ENCODE measurements at places on chromosomes 7 and 10. TPM values are rescaled to one million over a fixed set of nuclear protein-coding genes. Genes with fewer than 3 reads are reported as not detected.

- H3K4me3 ChIP-seq, result no peak overlapping the region
- no peaks in the 10 kb centered on the region for H3K27me3 ChIP-seq
- peak overlapping the region; percentile 68 for H3K27ac ChIP-seq
- peaks cover 3% of the 10 kb centered on the region for H3K36me3 ChIP-seq
These were observed 16.9 kb downstream of the SVIL start for GRCh38 chr10:29617880-29618340.

- no peaks in the 10 kb centered on the region for H3K27me3 ChIP-seq
- peaks cover 25% of the 10 kb centered on the region for H3K4me1 ChIP-seq
- DNase-seq, result no peak
- H3K36me3 ChIP-seq, result no peaks in the 10 kb centered on the region
- H3K4me3 ChIP-seq, result no peak overlapping the region
- no peak overlapping the region for H3K27ac ChIP-seq
These were observed 67.0 kb downstream of the GSAP start for GRCh38 chr7:77349141-77349540.

DNA sequence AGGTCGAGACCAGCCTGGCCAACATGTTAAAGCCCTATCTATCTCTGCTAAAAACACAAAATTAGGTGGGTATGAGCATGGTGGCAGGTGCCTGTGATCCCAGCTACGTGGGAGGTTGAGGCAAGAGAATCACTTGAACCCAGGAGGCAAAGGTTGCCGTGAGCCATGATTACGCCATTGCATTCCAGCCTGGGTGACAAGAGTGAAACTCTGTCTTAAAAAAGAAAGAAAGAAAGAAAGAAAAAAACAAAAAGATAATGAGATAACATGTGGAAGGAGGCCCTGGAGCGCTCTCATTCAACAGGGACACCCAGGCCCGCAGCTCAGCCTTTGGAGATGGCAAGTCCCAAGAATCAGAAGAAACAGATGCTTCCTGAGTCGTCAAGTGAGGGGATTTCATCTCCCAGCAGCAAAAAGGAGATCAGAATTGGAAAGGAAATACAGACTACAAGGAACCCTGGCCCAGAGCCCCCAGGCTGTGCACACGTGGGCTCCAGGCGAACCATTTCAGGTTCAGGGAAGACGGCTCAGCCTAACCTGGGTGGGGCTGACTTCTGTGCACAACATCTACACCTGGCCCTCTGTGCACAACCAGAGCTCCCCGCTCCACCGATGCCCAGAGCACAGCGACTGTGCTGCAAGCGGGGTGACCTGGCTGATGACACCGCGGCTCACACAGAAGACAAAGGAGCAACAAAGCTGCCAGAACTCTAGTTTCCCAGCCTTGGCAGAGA is 33.3 kb downstream of the GNA12 start:
- H3K4me3 ChIP-seq, result no peak overlapping the region
- peaks cover 3% of the 10 kb centered on the region for H3K36me3 ChIP-seq
- H3K4me1 ChIP-seq, result peaks cover 91% of the 10 kb centered on the region
- DNase-seq, result no peak
- no peaks in the 10 kb centered on the region for H3K27me3 ChIP-seq
- H3K27ac ChIP-seq, result peak overlapping the region; percentile 89

- H3K36me3 ChIP-seq, result no peaks in the 10 kb centered on the region
- peaks cover 11% of the 10 kb centered on the region for H3K4me1 ChIP-seq
- H3K27me3 ChIP-seq, result peaks cover 60% of the 10 kb centered on the region
- no peak overlapping the region for H3K27ac ChIP-seq
These were observed 11.6 kb downstream of the PDZD7 start for GRCh38 chr10:101019440-101019703.

DNA sequence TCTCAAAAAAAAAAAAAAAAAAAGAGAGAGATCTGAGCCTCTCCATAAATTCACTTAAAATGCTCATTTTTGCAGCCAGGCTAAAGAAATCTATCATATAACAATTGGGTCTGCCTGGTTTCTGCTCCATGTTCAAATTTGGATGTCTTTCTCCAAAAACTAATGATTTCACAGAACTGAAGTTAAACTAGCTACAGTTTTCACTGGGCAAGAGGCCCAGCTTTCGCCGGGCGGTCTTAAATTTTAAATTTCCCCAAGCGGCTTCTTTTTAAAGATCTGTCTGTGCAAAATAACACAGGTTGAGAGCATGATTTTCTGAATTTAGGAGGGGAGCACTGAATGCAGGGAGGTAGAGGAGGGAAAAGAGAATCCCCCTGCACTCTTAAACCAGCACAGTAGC is 603.4 kb downstream of the KCNMA1 start:
- H3K27ac ChIP-seq, result no peak overlapping the region
- H3K4me3 ChIP-seq, result no peak overlapping the region
- no peaks in the 10 kb centered on the region for H3K36me3 ChIP-seq
- peaks cover 24% of the 10 kb centered on the region for H3K4me1 ChIP-seq
- H3K27me3 ChIP-seq, result no peaks in the 10 kb centered on the region

SLC39A12 gene
- total RNA-seq, result not detected

CEP55 gene
- 15.8 TPM for total RNA-seq

PCDH15 gene
- 0.48 TPM for total RNA-seq

INHBA gene
- 1.0 TPM for total RNA-seq

PKD1L1 gene
- total RNA-seq, result 0.07 TPM

ELFN1 gene
- total RNA-seq, result 4.4 TPM

TUBGCP2 gene
- 53.2 TPM for total RNA-seq
